ENCODE measurements at places on chromosomes 5 and 9.
A peak's percentile ranks its signal among the peaks of the same experiment; 100 is the strongest.

DNA sequence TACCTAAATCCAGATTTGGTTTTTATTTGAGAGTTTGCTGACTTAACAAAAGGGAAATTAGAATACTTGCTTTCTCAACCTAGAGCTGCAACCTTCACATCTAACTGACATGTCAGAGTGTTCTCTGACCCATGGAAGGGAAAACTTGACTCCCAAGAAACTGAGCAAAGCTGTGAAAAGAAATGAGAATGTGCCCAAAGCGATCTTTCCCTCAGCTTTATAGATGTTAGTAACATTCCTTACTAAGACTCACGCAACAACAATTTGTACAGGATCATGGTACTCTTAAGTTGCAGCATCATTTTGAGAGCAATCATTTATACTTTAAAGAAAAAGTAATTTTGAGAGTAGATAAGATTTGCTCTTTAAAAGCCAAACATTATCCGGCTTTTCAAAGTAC is 117.0 kb upstream of the FBXL7 start:
- DNase-seq: no peak

DNA sequence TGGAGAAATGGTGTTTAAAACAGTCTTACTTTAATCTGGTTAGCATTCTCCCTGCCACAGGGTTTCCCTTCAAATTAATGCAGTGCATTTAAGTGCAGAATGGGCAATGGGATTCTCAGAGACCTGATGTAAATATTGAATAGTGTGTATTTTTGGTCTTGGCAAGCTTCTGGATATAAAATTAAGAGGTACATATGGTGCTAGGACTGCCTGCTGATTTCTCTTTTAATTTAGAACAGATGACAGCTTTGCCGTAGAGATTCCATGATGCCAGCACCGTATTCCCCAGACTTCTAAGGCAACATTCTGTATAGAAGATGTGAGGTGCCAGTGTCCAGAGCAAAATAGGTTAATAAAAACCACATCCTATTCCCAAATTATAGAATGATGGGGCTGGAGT is 1.9 kb downstream of the MTAP start:
- DNase-seq: no peak

GRCh38 chr5:6058055-6058715 is 320.2 kb downstream of the MED10 start:
- no peak for DNase-seq

GRCh38 chr9:80791836-80792235 is 897.5 kb downstream of the TLE1 start:
- no peak for DNase-seq

DNA sequence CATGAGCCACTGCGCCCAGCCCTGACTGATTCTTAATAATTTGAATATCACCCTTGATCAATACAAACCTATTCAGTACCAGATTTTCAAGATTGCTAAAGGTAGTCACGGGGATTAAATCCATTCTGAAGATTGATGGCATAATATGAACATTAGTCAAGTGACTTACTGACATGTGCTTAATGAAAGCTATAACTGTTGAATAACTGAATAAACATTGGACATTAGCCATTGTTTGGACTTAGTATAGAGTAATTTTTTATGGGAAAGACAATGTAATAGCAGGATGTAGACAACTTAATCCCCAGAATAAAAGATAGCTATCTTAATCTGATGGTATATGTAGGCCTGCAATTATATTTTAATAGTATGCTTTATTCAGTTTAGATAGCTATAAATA is 35.0 kb upstream of the VPS13A start:
- no peak for DNase-seq

DNA sequence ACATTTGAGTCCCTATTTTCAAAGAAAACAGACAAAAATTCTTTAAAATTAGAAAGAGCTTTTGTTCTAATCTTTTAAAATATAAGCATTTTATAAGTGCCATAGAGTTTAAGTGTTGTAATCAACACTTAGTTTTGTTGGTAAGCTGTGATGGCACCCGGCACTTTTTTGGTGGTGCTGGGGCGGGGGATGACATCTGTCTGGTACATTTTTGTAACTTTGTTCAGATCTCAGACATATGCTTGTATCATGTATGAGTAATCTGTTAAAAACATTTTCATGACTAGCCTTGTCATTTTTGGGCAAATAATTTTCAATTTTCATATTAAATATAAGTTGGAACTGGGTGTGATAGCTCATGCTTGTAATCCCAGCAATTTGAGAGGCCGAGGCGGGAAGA is 51.7 kb downstream of the UBAP1 start:
- DNase-seq: peak; percentile 49

DNA sequence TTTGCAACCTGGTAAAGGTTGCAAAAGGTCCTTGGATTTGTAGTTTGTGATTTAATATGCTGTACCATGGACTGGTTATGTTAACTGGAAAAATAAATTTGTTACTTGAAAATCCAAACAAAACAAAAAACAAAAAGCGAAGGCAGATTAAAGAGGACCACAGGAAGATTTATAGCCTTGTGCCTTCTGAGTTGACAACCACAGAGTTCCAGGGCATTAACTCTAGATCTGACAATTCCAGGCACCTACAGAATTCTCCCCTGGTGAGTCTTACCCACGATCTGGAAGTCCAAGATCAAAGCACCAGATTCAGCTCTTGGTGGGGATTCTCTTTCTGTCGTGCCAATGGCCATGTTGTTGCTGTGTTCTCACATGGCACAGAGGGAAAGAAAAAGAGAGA is 107.9 kb upstream of the SELENOP start:
- no peak for DNase-seq

DNA sequence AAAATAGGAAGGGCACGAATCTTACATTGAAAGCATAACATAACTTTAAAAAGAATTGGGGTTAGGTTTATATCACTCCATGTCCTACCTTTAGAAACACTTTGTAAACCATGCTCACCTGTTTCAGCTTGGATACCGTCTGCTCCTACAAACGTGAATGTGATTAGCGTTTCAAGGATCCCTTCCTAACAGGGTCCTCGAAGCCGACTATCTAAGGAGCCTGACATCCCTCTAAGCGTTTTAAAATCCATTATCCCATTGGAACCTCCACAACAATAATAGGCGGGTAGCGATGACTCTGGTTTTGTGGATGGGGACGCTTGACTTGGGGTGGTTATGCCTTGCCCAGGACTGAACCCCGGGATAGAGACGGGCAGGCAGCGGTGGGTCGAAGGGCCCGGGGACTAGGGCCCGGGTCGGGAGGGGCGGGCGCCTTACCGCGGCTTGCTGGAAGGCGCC is 937 bp downstream of the SVEP1 start:
- DNase-seq: no peak

GRCh38 chr5:27814286-27814685 is 775.9 kb upstream of the CDH9 start:
- no peak for DNase-seq

- peak; percentile 64 for DNase-seq
Measured at GRCh38 chr5:42949348-42950115, 90.6 kb downstream of the ANXA2R start.

DNA sequence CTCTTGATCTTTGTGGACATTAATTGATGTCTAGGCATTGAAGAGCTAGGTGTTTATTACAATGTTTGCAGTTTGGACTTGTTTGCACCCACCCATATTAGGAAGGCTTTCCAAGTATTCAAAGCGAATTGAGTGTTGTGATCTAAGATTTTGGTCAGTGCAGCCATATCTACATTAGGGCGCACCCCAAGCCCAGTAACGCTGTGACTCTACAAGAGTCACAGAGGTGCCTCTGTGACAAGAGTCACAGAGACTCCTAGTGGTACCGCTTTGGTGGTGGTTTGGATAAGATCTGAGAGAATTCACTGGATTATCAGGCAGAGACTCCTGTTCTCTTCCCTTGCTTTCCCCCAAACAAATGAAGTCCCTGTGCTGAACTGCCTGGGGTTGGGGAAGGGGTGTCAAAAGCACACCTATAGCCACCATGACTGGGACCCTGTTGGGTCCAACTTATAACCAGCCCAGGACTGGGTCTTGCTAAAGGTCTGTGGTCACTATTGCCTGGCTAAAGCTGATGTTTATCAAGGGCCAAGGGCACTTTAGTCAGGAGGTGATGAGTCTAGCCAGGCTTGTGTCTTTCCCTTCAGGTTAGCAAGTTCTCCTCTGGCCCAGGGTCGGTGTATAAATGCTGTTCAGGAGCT is 114.1 kb upstream of the RIOK2 start:
- DNase-seq: peak; percentile 5

GRCh38 chr9:110031511-110032173 is 176.3 kb downstream of the C9orf152 start:
- peak; percentile 45 for DNase-seq

DNA sequence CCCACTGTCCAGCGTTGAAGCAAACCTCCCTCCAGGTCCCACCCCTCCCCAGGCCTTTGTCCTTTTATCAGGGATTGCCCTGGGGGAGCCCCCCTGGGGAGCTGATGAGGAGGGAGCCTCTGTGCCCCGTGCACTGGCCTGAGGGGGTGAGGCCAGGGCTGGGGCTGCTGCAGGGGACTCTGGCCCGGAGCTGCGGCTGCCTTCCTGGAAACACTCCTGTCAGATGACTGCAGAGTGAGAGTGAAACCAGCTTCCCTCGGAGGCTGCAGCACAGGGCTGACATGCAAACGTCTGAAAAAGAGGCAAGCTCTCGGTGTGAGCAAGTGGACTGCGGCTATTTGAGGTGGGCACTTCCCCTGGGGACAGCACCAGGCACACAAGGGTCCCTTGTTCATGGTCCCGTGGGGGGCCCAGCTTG is 4.6 kb upstream of the TRAF2 start:
- no peak for DNase-seq

DNA sequence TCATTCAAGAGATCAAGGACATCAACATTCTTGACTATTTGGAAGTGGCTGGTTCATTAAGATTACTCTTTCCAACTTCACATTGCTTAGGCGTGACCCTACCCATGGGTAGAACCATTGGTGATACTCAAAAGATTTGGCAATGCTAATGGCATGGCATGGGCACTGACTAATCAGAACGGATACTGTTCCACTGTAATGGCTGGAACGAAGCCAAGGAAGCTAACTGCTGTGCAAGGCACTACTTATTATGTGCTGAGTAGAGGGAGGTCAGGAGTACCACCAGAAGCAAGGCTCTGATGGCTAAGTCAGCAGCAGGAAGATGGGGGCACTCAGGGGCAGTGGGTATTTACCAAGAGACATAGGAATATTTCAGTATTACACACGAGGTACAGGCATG is 31.9 kb downstream of the GNA14 start:
- DNase-seq: no peak

GRCh38 chr5:72203251-72203845 is 96.1 kb downstream of the MAP1B start:
- DNase-seq: no peak

DNA sequence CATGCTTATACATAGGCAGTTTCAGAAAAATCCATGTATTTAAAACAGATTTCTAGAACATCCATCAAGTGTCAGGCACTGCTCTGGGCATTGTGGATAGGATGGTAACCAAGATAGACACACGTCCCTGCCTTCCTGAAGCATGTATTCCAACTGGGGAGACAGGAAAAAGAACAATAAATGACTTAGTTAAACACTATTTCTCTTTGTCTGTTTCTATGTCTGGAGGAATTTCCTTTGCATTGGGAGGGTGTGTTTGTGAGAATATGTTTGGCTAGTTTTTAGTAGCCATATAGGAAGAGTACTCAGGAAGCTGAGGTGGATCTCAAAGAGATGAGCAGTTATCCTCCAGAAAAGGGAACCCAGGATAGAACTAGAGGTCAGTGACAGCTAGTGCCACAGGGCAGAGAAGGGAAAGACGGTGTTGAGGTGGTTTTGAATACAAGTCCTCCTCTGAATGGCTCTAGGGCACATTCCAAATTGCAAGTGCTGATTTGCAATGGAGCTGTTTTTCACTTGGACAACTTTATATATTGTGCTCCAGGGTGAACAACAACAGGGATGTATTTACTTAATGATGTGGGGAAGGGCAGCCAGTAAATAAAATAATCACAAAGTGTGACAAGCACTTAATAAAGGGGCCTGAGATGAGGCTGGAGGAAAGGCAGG is 144.7 kb upstream of the SHB start:
- DNase-seq: no peak

DNA sequence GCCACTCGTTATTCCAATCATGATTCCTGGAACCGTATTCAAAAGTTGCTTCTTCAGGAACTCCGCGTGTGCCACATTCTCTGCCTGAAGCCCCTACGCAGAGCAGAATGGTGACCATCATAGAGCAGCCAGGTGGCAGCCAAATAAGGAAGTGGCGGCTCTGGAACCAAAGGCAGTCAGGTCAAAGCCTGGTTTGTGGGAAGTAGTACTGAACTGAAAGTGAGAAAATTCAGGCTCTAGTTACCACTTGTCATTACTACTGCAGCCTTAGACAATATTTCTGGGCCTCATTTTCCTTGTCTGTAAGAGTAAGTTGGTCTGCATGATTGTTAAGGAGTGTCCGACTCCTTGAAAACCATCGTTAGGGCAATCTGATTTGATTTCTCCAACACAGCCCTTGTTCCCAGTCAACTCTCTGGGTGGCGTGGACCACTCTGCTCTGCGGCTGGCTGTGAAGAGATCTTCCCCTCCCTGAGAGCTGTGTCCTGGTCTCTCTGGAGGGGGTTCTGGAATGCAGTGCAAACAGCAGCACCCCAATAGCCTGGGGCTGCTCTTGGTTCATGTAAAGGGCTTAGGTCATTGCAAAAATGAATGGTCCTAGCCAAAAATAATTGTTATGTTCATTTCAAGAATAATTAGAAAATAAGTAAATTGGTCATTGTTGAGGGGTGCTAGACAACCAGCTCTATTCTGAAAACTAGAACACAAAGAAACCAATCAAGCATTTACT is 102.4 kb downstream of the MED27 start:
- DNase-seq: no peak
